Muscle of back (tissue), 13 donors: ENCODE measurements at places on chromosomes 4 and X.

- DNase-seq: peak; percentile 26
Measured at GRCh38 chrX:1118572-1119199, 93.8 kb downstream of the CRLF2 start.

- no peak for DNase-seq
Measured at GRCh38 chrX:116628464-116628863, 165.7 kb upstream of the CT83 start.

GRCh38 chr4:62126064-62126732, 926.1 kb downstream of the ADGRL3 start:
- DNase-seq: no peak

DNA sequence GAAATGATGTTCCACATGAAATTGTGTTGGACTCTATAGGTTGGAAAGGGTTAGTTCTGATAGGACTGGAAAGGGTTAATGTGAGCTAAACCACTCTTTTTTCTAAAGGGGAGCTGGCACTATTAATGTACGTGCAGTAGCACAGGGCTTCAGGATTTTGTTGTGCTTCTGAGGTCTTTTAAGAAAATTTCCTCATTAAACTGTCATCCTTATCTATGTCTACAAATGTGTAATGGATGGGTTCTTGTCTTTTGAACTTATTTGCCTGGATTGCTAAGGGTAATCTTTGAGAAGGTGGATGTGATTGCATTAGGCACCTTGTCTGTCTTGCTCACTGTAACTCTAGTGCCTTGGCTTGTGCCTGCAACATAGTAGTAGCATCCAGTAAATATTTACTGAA, 106.0 kb upstream of the SLC4A4 start:
- DNase-seq: no peak

GRCh38 chrX:153441981-153442380, 3.9 kb downstream of the TREX2 start:
- DNase-seq: no peak

DNA sequence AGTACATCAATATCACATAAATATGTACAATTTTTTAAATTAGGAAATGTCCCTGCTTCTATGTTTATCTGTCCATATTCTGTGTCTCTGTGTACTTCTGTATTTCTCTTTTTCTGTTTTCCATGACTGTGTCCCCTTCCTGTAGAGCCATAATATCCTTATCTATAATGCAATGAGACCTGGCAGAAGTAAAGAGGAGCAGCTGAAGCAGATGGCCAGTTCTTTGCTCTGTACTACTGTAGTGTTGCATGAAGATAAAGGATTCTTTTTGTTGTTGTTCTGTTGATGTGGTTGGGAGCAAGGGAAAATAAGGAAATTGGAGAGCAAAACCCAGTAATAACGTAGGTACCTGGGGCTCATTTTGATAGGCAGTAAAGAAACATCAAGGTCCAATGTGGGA, 301.7 kb downstream of the ADGRL3 start:
- DNase-seq: no peak

- DNase-seq: no peak
Measured at GRCh38 chr4:141132072-141132708, 1.1 kb downstream of the RNF150 start.

DNA sequence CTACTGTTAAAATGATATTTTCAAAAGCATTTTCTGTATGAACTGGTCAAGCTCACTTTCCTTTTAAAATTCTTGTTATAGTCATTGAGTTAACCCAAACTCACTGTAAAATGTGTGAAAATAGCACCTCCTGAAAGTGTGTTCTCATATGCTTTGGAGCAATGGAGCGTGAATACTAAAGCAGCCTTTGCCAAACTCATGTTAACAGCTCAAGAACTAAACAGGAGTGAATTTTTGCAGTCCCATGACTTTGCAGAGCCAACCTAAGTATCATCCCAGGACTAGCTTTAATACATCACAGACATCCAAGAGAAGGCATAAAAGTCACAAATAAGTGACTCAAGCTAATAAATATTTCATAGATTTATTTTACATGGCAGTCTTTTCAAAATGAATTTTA, 2.3 kb downstream of the AMMECR1 start:
- no peak for DNase-seq

- peak; percentile 23 for DNase-seq
Measured at GRCh38 chrX:7996414-7996813, 69.2 kb upstream of the PNPLA4 start.

GRCh38 chr4:187212446-187213080, 488.9 kb upstream of the FAT1 start:
- DNase-seq: no peak

DNA sequence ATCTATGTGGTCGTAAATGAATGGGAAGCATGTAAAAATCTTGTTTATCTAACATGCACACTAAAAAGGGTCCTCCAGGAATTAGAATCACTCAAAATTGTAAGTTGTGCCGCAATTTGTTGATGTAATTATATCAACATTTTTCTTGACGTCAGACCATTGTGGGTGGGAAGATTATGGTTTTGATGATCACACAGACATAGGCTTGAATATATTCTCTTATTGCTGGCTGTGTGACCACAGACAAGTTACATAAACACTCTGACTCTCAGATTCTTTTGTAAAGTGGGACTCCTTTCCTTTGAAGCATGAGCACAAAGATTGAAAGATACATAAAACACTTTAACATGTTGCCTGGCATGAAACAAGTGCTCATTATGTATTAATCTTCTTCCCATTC, 51.5 kb downstream of the IL1RAPL1 start:
- no peak for DNase-seq

- no peak for DNase-seq
Measured at GRCh38 chr4:178026999-178027398, 584.8 kb upstream of the AGA start.

GRCh38 chr4:154526151-154526550, 24.0 kb downstream of the PLRG1 start:
- no peak for DNase-seq

GRCh38 chrX:1102786-1103185, 109.7 kb downstream of the CRLF2 start:
- no peak for DNase-seq

GRCh38 chr4:82741188-82741587, 57.4 kb downstream of the SCD5 start:
- no peak for DNase-seq

GRCh38 chr4:7013175-7013574, 30.0 kb upstream of the TADA2B start:
- no peak for DNase-seq

GRCh38 chr4:182929296-182929695, 12.1 kb upstream of the DCTD start:
- no peak for DNase-seq

DNA sequence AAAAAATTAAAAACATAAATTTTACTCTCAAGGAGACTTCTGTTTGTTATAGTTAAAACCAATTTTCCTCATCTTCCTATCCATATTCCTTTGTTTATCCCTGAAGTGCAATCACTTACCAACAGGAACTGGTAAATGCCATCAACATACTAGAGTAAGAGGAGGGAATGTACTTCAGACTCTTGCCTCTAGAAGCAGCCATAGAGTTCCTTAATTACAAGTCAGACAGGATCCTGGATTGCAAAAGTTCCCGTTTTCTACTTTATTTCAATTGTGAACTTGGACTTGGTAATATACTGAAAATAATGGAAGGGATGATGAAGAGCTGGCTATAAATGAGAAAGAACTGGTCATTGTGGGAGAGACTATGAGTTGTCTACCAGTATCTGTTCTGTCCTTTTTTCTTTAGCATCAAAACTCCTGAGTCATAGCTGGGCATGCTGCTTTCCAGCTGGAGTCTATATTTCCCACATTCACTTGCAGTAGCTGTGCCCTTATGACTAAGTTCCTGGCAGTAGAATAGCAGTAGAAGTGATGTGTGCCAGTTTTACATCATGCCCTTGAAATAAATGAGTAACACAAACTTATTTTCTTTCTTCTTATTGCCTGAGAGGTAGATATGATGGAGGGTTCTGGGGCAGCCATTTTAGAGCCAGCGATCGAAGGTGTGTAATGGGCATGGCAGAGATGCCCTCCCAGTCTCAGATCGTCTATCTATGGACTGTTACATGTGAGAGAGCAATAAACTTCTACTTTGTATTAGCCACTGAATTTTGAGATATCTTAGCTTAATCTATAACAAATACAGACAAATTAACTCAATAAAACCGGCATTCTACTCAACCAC, 26.8 kb upstream of the SPARCL1 start:
- DNase-seq: no peak

- DNase-seq: no peak
Measured at GRCh38 chr4:87120411-87121162, 99.8 kb downstream of the KLHL8 start.

GRCh38 chr4:160364217-160364616, 1261.3 kb downstream of the RAPGEF2 start:
- DNase-seq: no peak

- peak; percentile 7 for DNase-seq
Measured at GRCh38 chrX:24498181-24498580, 33.1 kb downstream of the PDK3 start.

DNA sequence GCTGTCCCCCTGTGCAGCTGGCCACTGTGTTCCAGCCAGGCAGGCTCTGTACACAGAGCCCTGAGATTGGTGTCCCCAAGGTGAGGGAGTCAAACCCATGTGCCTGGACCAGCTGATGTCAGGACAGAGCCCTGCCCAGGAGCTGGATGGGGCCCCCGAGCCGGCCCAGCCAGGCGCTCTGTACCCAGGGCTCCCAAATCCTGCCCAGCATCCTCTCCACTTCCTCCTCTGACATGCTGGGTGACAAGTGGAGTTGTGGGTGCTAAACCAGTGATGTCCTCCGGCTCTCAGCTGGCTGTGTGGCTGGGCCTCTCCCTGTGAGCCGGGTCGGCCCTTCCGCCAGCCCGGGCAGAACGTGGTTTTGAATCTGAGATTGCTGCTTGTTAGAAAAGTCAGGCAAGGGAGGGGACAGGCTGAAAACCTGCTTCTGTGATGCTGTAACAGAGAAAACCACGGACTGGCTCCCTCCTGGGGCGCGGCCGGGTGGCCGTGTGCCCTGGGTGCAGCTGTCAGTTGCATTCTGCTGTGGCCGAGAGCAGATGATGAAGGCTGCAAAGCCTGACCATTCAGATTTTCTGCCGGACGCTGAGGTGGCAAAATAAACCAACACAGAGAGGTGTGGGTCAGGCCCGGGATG, 7.9 kb upstream of the CPLX1 start:
- DNase-seq: no peak

DNA sequence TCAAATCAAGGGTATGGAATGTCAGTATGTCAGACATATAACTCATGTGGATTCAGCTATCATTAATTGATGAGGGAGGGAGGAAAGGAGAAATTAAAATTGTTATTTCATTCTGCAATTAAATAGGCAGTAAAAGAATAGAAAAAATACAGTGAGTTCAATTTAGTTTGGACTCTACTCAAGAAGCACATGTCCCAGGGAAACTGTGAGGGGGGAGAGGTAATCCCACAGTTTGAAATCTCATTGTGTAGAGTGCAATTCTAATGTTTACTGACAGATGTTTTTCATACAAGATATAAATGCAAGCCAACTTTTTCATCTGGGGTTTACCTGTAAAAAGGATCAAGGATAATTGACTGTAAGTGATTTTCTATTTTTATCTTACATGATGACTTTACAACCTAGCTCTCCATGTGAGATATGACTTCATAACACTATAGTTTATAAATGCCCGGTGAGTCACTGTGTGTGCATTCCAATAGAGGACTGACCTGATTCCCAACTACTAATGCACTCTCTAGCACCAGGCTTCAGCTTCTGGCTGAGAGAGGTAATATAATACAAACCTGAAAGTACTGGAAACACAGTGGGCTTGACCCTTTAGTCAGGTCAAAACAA, 35.2 kb upstream of the SCD5 start:
- DNase-seq: peak; percentile 18

GRCh38 chr4:127291316-127291715, 341.4 kb upstream of the INTU start:
- DNase-seq: no peak

DNA sequence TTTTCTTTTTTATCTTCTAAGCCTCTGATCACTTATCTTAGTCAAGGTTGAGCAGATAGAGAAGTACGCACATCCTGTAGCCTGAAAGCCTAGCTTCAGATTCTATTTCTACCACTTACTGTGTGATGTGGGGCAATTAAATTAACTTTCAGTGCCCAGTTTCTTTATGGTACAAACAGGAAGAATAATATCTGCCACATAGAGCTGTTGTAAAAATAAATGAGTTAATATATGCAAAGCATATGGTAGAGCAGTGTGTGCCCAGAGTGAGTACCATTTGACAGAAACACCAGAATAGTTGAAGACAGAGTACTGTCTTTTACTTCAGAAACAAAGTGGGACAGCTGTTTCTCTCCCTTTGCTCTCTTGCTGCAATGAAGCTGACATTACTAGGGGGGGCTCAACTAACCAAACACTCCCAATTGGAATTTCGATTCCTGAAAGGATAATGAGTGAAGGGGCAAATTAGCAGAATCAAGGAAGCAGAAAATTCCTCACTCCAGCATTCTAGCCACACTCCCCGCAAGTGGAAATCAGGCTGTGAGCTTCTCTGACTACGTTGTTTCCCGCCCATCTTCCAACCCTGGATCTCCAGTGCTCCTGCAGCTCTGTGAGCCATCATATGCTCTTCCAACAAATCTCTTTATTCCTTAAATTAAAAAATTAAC, 80.4 kb downstream of the MAPK10 start:
- no peak for DNase-seq

DNA sequence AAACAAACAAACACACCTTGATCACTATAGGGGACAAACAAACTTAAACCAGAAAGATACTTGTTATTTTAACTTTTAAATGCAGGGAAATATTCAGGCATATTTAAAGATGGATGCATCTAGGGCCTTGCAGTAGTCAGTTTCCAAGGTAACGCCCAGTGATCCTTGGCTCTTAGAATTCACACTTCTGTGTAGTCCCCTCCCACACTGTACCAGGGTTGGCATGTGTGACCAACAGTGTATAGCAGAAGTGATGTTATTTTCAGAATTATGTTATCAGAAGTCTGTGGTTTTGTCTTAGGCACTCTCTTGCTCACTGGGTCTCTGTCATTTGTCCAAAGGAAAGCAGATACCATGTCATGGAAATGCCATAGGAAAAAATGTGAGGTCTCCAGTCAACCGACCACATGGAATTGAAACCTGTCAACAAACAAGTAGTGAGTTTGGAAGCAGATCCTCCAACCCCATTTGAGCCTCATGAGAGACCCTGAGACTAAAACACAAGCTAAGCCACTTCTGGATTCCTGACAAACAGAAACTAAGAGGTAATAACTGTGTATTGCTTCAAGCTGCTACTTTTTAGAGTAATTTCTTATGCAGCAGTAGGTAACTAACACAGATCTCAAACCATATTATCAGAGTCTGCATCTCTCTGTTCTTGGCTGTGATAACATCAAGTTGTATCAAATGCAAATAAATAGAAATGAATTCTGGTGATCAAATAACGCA, 670.3 kb downstream of the KCTD8 start:
- DNase-seq: no peak

- no peak for DNase-seq
Measured at GRCh38 chrX:109733613-109734083, 591 bp upstream of the ACSL4 start.

- DNase-seq: no peak
Measured at GRCh38 chr4:18754180-18754579, 732.6 kb upstream of the LCORL start.

GRCh38 chrX:79146640-79147390, 2.3 kb downstream of the GPR174 start:
- no peak for DNase-seq
